ENCODE measurements at places on chromosomes 1 and 21. TPM values are rescaled to one million over a fixed set of nuclear protein-coding genes. Genes with fewer than 3 reads are reported as not detected.

GRCh38 chr1:18946550-18947381, 9.7 kb downstream of the IFFO2 start:
- DNase-seq: peak; percentile 36

DNA sequence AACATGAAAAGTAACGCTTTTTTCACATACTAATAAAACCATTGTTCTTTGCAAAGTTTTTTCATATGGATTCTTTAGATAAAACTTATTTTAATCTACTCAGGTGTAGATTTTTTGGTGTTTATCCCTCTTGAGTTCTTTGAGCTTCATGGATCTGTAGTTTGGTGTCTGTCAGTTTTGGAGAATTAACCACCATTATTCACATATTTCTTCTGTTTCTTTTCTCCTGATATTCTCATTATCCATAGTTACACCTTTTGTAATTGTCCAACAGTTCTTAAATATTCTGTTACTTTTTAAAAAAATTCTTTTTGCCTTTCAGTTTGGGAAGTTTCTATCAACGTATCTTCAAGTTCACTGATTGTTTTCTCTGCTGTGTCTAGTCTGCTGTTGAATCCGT, 18.6 kb downstream of the HS2ST1 start:
- DNase-seq: no peak

DNA sequence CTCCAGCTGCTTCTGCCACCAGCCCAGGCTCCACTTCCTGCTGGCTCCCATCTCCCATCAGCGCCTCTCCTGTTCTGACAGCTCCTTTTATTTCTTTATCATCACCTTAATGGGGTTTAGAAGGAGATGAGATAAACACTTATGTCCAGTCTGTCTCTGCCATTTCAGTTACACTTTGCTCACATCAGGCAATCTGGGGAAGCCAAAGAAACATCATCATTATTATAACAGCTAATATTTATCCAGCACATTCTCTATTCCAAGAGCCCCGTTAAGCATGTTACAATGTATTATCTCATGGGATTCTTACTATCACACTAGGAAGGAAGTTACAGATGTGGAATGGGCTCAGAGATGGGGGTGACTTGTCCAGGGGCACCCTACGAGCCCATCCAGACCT, 31.2 kb downstream of the DMRTB1 start:
- DNase-seq: no peak

GRCh38 chr1:108200687-108201051, 526 bp upstream of the SLC25A24 start:
- peak; percentile 85 for DNase-seq

GRCh38 chr1:17118706-17119075, 560 bp downstream of the PADI2 start:
- no peak for DNase-seq

- peak; percentile 11 for DNase-seq
Observed at GRCh38 chr1:150650193-150650592, 20.8 kb upstream of the ENSA start.

GRCh38 chr1:185608177-185608576, 126.0 kb upstream of the HMCN1 start:
- peak; percentile 63 for DNase-seq

GRCh38 chr21:45985471-45986315, 4.1 kb downstream of the COL6A1 start:
- no peak for DNase-seq

DNA sequence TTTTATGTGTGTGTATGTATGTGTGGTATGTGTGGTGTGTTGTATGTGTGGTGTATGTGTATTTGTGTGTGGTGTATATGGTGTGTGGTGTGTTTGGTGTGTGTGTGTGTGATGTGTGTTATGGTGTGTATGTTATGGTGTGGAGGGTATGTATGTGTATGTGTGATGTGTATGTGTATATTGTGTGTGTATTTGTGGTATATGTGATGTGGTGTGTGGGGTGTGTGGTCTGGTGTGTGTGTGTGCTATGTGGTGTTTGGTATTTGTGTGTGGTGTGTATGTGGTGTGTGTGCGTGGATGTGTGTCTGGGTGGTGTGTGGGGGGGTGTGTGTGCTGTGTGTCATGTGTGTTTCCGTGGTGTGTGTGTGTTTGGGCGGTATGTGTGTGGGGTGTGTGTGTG, 59.3 kb downstream of the SH3BGR start:
- no peak for DNase-seq

- no peak for DNase-seq
Observed at GRCh38 chr21:42668298-42668992, 15.0 kb downstream of the PDE9A start.

GRCh38 chr1:186899577-186899976, 70.8 kb downstream of the PLA2G4A start:
- no peak for DNase-seq

DNA sequence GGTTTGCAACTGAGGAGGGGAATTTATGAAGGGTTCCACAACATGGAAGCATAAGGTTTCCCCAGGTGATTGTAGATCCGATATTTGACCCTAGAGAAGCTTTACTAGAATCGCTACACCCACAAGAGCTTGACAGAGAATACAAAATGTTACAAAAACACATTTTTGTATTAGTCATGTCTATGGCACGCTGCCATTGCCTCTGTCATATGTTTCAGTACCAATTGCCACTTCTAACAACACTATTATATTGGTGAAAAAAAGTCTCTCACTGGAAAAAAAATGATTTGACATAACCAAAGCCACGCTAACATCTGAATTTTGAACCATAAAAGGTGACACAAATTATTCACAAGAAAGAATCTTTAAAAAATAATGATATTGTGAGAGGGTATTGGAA, 214.5 kb downstream of the KCNT2 start:
- peak; percentile 76 for DNase-seq

DNA sequence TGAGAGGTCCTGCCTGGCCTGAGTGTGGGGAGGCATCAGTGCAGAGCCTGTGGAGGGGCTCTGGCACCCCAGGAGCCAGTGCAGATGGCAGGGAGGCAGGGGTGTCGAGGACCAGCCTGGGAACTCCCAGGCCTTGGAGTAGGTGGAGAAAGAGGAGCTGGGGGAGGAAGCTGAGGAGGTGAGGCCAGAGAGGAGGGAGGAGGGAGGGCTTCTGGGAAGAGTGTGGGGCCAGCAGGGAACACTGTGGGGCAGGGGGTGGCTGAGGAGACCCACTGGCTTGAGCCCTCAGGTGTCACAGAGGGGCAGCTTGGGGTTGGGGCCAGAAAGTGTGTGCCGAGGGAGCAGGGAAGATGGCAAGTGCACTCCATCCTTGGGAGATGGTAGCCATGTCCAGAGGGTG, 3.8 kb downstream of the COQ8A start:
- no peak for DNase-seq

- no peak for DNase-seq
Observed at GRCh38 chr21:27715131-27715530, 748.2 kb upstream of the ADAMTS5 start.

DNA sequence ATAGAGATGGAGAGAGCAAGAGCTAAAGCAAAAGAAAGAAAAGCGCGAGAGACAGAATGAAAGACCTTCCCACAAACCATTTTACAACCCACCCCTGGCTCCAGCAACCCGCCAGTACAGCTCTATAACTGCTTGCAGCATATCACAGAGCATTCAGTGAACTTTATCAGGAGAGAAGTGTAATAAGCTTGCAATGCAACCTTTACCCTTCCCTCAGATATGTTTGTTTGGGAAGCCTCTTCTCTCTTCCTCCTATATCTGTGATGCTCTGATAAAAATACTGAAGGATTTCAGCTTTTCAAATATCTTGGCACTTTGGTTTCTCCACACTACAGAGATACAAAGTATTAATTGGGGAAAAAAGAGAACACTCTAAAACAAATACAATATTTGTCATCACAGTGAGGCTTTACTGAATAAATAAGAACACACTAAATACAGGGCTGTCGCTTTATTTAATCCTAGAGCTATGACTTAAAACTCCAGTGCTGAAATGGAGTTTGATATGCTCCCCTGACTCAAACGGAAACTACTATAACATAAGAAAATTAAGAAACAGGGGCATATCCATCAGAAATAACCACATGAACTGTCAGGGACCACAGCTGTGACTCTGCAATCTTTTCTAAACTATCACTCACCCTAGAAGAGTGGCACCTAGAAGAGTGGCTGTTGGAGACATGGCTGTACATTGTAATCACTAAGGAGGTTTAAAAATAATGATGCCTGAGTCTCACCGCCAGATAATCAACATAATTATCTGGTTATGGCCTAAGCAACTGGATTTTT, 6.7 kb downstream of the CRP start:
- no peak for DNase-seq

SLC35F3 gene
- 0.64 TPM for total RNA-seq

TMEM201 gene
- total RNA-seq: 9.7 TPM

LCE1E gene
- total RNA-seq: not detected

GPR161 gene
- total RNA-seq: 15.2 TPM

MSH4 gene
- total RNA-seq: not detected

STUM gene
- total RNA-seq: not detected
